ENCODE measurements at places on chromosomes 1 and 21. TPM values are rescaled to one million over a fixed set of nuclear protein-coding genes. Genes with fewer than 3 reads are reported as not detected.

DNA sequence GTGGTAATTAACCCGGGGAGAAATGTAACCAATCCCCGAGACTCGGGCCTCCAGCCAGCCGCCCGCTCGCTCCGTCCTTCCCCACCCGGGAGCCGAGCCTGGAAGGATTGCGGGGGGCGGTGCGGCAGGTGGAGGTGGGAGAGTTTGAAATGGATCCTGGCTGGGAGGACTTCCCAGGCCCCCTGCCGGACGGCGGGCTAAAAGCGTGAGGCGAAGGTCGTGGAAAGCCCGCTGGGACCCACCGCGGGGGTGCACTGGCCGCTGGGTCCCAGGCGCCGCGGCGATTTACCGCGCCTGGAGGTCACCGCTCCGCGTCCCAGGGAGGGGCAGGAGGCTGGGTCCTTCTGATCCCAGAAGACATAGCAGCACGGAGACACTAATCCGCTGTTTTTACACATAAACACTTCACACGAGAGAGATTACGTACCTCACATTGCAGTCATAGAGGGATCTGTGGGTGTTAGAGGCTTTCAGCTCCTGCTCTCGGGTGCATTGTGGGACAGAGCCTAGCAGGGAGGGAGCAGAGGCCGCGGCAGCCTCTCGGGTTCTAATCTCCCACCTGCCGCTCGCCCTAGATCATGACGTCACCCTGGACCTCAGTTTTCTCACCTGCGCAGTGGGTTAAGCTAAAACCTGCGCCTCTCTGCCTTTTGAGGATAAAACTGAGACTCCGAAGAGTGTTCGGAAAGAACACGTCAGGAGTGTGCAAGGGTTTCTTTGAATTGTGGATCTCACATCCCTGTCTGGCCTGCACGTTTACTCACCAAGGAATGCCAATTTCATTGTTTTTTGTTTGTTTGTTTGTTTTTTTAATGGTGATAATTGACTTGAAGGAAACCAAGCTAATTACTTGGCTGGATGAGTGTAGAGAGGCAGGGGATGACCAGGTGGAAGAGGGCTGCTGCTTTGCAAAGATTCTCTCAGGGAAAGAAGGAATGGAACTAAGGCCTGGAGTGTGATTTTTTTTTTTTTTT is 17.1 kb upstream of the TMEM9 start:
- peak; percentile 68 for DNase-seq

DNA sequence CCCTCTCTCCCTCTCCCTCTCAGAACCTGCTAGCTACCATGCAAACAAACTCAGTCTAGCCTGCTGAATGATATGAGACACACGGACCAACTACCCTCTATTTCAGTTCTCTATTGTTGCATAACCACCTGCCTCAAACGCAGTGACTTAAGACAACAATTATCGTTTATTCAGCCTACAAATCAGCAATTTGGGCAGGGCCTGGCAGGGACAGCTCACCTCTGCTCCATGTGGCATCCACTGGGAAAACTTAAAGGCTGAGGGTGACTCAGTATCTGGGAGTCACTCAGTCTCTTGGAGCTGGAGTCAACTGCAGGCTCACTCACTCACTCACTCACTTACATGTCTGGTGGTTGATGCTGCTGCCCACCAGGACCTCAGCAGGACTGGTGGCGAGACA is 121.3 kb downstream of the SEC16B start:
- DNase-seq = no peak

DNA sequence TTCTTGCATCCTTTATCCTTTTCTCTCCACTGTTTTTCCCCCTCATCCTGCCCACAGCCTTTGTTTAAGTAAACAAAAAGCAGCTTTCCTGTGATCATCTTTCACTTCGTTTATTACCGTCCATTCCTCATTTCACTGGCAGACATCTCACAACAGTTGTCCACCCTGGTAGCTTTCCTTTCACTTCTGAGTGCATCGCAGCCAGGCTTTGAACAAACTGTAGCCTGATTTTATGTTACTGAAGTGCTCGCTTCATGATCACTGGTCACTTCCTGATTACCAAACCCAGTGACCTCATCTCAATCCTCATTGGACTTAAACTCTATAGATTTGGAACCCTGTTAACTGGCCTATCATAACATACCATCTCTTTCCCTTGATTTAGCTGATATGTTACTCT is 67.7 kb downstream of the SDCCAG8 start:
- no peak for DNase-seq

The THEM5 gene
- not detected for total RNA-seq

The LRRC38 gene
- total RNA-seq = not detected

The FAM72D gene
- total RNA-seq = 22.0 TPM

DNA sequence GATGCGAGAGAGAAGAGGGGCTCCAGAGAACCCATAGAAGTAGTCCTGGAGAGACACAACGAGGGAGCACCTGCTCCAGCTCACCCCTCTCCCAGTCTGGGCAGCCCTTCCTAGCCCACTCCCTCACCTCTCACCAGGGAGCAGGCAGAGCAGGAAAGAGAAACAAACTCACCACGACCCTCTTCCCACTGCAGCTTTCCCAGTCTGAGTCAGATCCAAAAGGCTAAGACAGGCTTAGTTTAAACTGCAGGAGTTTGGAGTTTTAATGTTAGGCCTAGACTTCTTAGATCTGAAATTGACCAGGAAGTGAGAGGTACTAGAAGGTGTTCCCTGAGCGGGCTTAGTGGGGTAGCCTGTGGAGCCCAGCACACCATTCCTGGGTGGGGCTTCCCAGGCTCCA is 29.6 kb downstream of the SLC1A7 start:
- no peak for DNase-seq

DNA sequence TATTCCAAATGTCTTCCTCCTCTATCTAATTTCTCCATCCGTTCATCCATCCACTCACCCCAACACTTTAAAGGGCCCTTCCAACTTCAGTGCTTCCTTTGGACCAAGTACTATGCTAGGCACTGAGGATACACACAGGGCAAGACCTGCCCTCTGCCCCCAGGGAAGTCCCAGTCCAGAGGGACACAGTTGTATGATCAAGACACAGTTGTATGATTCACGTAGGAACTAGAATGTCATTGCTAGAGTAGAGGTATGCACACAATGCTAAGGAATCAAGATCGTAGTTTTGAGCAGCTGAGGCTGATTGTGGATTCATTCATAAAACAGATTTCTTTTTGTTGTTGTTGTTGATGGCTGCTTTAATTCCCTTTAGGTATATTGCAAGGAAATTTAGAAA is 11.6 kb upstream of the IER5 start:
- DNase-seq = no peak

The ATP6V1G3 gene
- not detected for total RNA-seq

DNA sequence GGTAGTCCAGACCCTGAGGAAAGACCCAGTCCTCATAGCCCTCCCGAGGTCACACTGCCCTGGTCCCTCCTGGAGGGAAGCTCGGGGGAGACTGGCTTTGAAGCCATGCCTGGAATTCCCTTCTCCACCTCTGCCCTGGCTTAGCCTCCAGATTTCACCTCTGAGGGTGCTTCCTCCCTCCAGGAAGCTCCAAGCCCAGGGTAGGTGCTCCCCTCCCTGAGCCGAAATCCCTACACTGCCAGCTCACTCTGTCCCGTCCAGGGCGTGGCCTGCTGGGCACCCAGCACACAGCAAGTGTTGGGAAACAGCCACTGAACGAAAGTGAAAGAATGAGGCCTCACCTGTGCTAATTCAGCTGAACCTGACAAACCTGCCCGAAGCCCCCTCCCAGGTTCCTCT is 6.0 kb upstream of the TNFRSF25 start:
- no peak for DNase-seq
